Activated B cell treated with CpG ODN at 0.5 μM for 24 hours (primary cell): ENCODE measurements at places on chromosomes 1 and 21. TPM values are rescaled to one million over a fixed set of nuclear protein-coding genes. Genes with fewer than 3 reads are reported as not detected.
A peak's percentile ranks its signal among the peaks of the same experiment; 100 is the strongest.

The DPT gene
- total RNA-seq = not detected in 2 replicates

DNA sequence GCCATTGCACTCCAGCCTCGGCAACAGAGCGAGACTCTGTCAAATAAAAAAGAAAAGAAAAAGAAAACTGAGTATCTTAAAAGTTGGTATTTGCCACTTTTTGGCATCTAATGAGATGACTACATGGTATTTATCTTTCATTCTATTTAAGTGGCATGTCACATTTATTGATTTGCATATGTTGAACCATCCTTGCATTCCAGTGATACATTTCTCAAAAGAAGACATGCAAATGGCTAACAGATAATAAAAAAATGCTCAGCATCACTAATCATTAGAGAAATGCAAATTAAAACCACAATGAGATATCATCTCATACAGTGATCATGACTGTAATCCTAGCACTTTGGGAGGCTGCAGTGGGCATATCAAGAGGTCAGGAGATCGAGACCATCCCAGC lies 28.1 kb downstream of the SFPQ start:
- no peak overlapping the region for H3K27ac ChIP-seq
- no peaks in the 10 kb centered on the region for H3K36me3 ChIP-seq
- no peaks in the 10 kb centered on the region for H3K4me1 ChIP-seq
- H3K27me3 ChIP-seq = no peaks in the 10 kb centered on the region
- DNase-seq = no peak

DNA sequence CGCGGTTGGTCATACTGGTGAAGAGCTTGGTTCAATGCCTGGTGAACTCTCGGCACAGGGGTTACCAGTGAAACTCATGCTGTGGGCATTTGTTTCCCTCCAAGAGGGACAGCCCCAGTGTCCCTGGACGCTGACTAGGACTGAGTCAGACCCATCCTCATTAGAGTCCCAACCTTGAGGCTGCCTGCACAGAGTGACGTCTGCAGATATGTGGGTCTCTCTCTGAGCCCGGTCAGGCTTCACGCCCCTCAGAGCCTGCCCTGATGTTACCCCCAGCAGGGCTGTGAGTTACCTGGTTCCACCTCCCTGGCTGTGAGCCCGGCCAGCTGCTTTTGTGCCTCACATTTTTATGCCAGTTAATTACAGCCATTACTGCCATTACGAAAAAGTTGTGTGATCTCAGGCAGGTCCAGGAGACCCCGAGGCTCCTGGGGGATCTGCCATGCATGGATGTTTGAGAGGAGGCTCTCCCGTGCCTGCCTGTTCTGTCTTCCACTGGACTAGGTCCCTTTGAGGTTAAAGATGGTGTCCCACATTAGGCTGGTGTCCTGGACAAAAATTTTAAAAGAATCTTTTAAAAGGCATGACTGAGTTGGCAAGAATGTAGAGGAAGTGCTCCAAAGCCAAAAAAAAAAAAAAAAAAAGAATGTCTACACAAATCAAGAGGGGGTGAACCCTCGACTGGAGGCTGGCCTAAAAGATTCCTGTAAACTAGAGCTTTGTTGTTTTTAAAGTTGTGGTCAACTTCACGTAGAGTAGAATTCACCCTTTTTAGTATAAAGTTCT lies 36.6 kb upstream of the PADI1 start:
- no peak overlapping the region for H3K27ac ChIP-seq
- H3K36me3 ChIP-seq = no peaks in the 10 kb centered on the region
- H3K4me3 ChIP-seq = no peak overlapping the region

The TMEM269 gene
- 0.20 and 0.31 TPM in 2 replicates for total RNA-seq

DNA sequence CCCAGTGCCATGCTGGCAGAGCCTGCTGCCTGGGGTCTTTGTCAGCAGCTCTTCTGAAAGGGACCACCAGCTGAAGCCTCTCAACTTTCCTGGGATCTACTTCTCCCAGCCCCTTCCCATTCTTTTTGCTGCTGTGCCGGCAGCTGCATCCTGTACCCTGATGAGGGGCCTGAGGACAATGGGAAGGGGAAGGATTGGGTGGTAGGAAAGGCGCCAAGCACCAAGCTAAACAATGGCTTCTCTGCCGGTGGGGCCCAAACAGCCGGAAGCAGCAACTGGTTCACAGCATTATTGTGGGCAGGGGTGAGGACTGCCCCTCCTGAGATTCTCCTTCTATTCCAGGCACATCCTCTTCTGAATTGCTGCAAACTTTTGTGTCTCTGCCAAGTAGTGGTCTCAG lies 5.0 kb upstream of the EFCAB14 start:
- peaks cover 8% of the 10 kb centered on the region for H3K4me1 ChIP-seq
- H3K27me3 ChIP-seq = peaks cover 23% of the 10 kb centered on the region
- H3K27ac ChIP-seq = no peak overlapping the region
- no peak for DNase-seq
- H3K36me3 ChIP-seq = no peaks in the 10 kb centered on the region
- no peak overlapping the region for H3K4me3 ChIP-seq

DNA sequence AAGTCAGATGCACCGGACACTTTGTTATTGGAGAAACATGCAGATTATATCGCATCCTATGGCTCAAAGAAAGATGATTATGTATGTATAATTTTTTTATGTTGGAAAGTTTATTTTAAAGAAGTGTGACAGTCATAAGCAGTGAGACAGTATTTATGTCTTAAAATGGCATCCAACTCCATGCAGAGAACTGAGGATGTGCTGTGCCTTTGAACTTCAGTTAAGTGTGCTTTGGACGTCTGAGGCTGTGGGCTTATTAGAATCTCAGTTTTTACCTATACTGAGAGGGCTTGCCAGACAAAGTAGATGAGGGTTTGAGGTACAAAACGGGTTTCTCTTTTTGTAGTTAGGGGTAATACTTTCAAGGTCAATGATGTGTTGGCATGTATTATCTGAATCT lies 1.5 kb downstream of the RABGGTB start:
- no peak for DNase-seq
- H3K27ac ChIP-seq = peak overlapping the region; percentile 97
- peak overlapping the region; percentile 98 for H3K4me3 ChIP-seq
- H3K27me3 ChIP-seq = no peaks in the 10 kb centered on the region
- peaks cover 71% of the 10 kb centered on the region for H3K4me1 ChIP-seq
- H3K36me3 ChIP-seq = peaks cover 65% of the 10 kb centered on the region

The HTR6 gene
- total RNA-seq = not detected in 2 replicates

DNA sequence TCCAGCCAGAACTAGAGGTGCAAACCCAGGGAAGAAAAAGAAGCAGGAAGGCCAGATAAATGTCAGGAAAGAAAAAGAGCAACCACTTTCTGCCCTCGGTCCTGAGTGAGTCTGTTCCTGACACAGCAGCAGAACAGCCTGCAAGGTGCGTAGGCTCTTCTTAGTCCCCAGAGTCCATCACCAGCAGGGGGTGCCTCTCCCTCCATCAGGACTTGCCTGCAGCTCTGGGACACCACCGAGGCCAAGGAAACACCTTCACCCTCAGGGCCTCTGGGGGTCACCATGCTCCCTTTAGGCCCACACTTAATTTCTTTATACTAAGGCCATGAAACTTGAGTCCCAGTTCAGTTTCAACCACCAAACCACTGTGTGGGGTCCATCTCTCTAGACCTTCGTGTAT lies 43.7 kb upstream of the NFASC start:
- H3K4me3 ChIP-seq = no peak overlapping the region
- peaks cover 49% of the 10 kb centered on the region for H3K27me3 ChIP-seq
- no peak overlapping the region for H3K27ac ChIP-seq
- H3K4me1 ChIP-seq = peaks cover 8% of the 10 kb centered on the region
- no peaks in the 10 kb centered on the region for H3K36me3 ChIP-seq

- peaks cover 6% of the 10 kb centered on the region for H3K4me1 ChIP-seq
- H3K27me3 ChIP-seq = no peaks in the 10 kb centered on the region
- H3K27ac ChIP-seq = no peak overlapping the region
- peaks cover 3% of the 10 kb centered on the region for H3K36me3 ChIP-seq
- no peak overlapping the region for H3K4me3 ChIP-seq
- no peak for DNase-seq
Observed at GRCh38 chr1:1088029-1088800, 14.1 kb upstream of the RNF223 start.

- no peak overlapping the region for H3K4me3 ChIP-seq
- peaks cover 95% of the 10 kb centered on the region for H3K36me3 ChIP-seq
- no peak for DNase-seq
Observed at GRCh38 chr1:33328817-33329216, 7.9 kb upstream of the A3GALT2 start.

DNA sequence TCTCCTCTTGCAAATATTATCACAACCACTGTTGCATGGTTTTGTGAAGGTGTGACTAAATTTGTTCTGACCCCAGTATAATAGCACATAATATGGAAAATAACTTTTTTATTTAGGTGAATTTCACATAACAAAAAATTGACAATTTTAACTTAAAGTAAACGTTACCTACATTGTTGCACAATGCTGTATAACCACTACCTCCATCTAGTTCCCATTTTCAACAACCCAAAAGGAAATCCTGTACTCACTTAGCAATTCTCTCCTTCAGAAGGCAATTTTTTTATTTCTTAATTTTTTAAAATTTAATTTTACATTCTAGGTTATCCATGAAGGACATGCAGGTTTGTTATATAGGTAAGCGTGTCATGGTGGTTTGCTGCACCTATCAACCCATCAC lies 95.2 kb downstream of the KCNJ6 start:
- no peaks in the 10 kb centered on the region for H3K4me1 ChIP-seq
- H3K27ac ChIP-seq = no peak overlapping the region
- no peaks in the 10 kb centered on the region for H3K36me3 ChIP-seq
- no peak for DNase-seq

DNA sequence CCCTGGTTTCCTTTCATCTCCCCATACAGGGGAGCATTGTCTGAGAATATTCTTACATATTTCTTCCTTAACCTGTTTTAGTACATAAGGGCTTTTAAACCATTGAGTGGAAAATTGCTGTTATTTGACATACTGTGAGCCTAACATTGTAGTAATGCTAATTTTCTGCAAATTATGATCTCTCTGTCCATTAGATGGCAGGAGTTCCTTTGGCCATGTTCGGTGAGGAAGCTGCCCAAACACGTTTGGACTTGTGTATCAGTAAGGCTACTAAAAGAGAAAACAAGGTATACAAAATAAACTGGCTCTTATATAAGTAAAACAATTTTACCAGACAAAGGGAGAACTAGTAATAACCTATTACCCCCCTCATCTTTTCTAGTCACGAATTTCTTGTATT lies 29.2 kb downstream of the CDC7 start:
- peaks cover 2% of the 10 kb centered on the region for H3K4me1 ChIP-seq
- DNase-seq = no peak
- no peaks in the 10 kb centered on the region for H3K27me3 ChIP-seq

GRCh38 chr1:201649761-201650622 lies 111.1 kb downstream of the NAV1 start:
- no peak for DNase-seq
- H3K4me3 ChIP-seq = peak overlapping the region; percentile 7
- no peaks in the 10 kb centered on the region for H3K36me3 ChIP-seq
- H3K4me1 ChIP-seq = peaks cover 12% of the 10 kb centered on the region
- H3K27ac ChIP-seq = no peak overlapping the region

DNA sequence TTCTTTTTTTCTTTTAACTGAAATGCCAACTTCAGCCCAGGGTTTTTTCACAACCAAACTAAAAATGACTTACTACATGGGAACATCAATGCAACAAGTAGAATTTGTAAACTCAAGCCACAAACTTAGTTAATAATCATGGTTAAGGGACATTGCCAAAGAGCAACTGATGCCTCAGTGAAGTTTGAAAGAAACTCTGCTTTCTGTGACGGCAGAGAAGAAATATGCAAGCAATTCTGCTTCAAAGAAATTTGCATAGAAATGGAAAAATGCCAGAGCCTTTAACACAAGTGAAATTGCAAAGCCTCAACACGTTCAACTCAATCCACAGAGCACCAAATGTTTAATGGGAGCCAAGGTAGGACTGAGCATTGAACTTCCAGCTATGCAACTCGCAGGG lies 5.0 kb upstream of the CHD5 start:
- peaks cover 21% of the 10 kb centered on the region for H3K4me1 ChIP-seq
- peaks cover 12% of the 10 kb centered on the region for H3K27me3 ChIP-seq
- H3K36me3 ChIP-seq = peaks cover 59% of the 10 kb centered on the region
- H3K27ac ChIP-seq = no peak overlapping the region
- no peak for DNase-seq

GRCh38 chr21:23660560-23660959 lies 1946.7 kb downstream of the MRPL39 start:
- H3K27ac ChIP-seq = no peak overlapping the region
- no peaks in the 10 kb centered on the region for H3K36me3 ChIP-seq
- no peaks in the 10 kb centered on the region for H3K4me1 ChIP-seq
- DNase-seq = no peak
- H3K4me3 ChIP-seq = no peak overlapping the region
- no peaks in the 10 kb centered on the region for H3K27me3 ChIP-seq

The CD48 gene
- total RNA-seq = 200 and 202 TPM in 2 replicates

GRCh38 chr1:54745274-54745673 lies 19.0 kb downstream of the PARS2 start:
- H3K4me3 ChIP-seq = no peak overlapping the region
- no peaks in the 10 kb centered on the region for H3K27me3 ChIP-seq
- H3K27ac ChIP-seq = no peak overlapping the region
- no peak for DNase-seq
- H3K36me3 ChIP-seq = peaks cover 33% of the 10 kb centered on the region

GRCh38 chr1:67777016-67777415 lies 56.3 kb downstream of the GNG12 start:
- H3K27me3 ChIP-seq = peaks cover 15% of the 10 kb centered on the region
- no peak overlapping the region for H3K4me3 ChIP-seq
- H3K4me1 ChIP-seq = no peaks in the 10 kb centered on the region
- no peak for DNase-seq
- H3K36me3 ChIP-seq = no peaks in the 10 kb centered on the region
- no peak overlapping the region for H3K27ac ChIP-seq

The OLFML3 gene
- total RNA-seq = 0.27 and 0.29 TPM in 2 replicates

DNA sequence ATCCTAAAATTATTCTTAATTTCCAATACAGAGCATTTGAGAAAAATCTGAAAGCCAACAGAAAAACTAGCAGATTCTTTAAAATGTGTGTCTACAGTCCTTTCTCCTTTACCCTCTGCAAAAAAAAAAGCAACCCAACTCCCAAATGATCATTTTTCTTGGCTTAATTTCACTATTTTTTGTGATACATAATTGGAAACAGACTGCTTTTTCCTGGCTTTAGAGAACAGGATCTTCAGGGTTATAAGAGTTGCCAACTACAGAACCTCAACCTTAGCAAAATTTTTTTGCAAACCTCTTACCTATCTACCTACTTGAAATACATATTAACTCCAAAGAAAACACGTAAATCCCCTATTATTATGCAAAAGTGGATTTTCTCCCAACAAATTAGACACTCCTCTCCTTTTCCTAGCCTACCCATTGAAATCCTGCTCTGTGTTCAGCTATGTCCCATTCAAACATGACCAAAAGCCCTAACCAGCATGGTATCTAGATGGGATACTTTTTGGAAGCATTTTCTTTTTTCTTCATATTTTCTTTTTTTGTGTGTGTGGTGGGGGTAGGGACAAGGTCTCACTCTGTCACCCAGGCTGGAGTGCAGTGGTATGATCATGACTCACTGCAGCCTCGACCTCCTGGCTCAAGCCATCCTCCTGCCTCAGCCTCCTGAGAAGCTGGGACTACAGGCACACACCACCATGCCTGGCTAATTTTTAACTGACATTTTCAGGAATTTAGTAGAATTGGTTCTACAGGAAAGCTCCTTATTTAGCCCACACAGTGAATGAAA lies 9.0 kb downstream of the TGFBR3 start:
- peaks cover 21% of the 10 kb centered on the region for H3K27me3 ChIP-seq
- no peaks in the 10 kb centered on the region for H3K36me3 ChIP-seq
- no peaks in the 10 kb centered on the region for H3K4me1 ChIP-seq
- DNase-seq = no peak

- no peaks in the 10 kb centered on the region for H3K4me1 ChIP-seq
- H3K27me3 ChIP-seq = no peaks in the 10 kb centered on the region
- no peaks in the 10 kb centered on the region for H3K36me3 ChIP-seq
- no peak overlapping the region for H3K4me3 ChIP-seq
Observed at GRCh38 chr1:208040821-208041297, 129.9 kb upstream of the CD34 start.

The TCHH gene
- total RNA-seq = not detected in 2 replicates

The HORMAD1 gene
- total RNA-seq = 1.4 and 1.6 TPM in 2 replicates
